ENCODE measurements at places on chromosomes 2 and 18. TPM values are rescaled to one million over a fixed set of nuclear protein-coding genes. Genes with fewer than 3 reads are reported as not detected.

DNA sequence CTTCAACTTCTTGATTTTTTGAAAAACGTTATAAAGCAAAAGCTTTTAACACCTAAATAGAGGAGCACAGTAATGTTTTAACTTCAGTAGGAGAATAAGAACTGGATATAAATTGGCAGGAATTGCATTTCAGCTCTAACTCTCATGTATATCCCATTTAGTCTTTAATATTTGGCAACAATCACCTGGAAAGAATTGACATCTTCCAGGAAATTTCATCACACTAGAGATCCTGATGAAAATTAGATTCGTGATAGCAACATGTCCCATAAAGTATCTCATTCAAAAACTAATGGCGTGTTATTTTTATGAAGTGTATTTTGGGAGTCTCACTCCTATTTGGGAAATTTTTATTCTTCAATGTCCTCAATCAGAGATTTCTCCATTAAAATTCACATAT is 131.1 kb upstream of the DNAJC10 start:
- DNase-seq: no peak

CREG2 gene
- total RNA-seq: 0.59 TPM

GRCh38 chr2:33503002-33503401 is 26.6 kb downstream of the RASGRP3 start:
- DNase-seq: no peak

DNA sequence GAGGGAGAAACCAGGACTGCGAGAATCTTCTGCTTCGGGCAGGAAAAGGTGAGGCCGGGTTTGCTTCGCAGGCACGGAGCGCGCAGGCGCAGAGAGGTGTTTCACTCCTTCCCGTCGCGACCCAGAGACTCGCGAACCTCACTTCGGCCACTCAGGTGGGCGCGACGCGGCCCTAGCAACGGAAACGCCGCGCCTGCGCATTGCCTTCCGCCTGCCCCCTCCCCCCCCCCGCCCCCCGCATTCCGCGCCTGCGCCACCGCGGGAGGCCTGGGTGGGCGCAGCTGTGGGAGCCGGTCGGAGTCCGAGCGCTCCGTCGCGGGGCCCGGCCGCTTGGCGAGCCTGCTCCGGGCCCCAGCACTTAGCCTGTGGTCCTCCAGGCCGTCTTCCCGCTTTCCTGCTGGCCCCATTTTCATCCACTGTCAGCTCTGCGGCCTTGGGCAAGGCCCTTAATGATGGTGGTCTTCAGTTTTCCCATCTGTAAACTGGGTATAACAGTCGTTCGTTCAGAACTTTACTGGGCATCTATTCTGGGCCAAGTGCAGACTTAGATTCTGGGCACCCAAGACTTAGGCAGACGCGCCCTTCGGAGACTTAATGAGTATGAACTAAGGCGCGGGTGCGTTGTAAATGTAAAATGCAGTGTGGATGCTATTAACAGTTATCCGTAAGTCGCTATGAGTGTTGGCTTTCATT is 62.1 kb upstream of the ACKR3 start:
- no peak for DNase-seq

DNA sequence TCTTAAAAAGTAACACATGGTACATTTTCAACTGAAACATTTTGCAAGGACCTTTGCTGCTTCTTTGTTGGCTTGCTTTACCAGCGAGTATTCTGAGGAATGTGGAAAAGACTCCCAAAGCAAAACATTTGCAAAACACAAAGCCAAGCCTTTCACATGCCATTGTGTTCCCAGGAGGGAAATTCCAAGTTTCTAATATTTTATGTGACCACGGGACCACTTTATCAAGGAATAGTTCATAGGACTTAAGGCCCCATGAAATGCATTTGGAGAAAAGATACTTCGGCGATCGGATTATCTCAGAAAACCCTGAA is 26.2 kb downstream of the CYP27C1 start:
- no peak for DNase-seq

DNA sequence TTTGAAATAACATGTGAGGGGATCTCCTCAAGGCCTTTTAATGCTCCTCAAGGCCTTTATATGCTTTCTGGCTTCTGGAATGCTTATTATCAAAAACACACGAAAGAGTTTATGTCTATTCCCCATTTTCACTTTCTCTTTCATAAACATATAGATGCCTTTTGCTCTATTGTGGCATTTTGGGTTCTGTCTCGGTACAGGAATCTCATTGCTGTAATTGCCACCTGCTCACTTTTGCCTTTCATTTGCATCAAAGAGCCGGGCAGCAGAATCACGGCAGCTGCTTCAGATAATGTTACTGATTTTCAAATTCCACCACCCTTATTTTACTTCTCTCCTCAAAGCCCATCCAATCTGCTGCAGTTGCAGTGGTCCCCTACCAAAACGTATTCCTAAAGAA is 54.8 kb upstream of the LPIN2 start:
- no peak for DNase-seq

Data from RPMI7951 (cell line).